ENCODE measurements at places on chromosomes 1 and 21.
A peak's percentile ranks its signal among the peaks of the same experiment; 100 is the strongest.

DNA sequence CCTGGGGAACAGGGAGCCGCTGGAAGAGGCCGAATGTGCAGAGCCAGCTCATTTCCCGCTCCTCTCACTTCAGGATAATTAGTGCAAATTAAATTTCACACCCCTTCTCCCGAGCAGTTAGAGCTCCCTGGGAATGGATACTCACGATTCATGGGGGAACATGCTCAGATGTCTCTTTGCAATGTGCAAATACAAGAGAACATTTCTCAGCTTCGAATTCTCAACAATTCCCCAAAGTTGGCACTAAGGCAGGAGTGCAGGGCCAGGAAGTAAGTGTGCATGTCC lies 54.9 kb downstream of the CAMK2N1 start:
- DNase-seq, result no peak

DNA sequence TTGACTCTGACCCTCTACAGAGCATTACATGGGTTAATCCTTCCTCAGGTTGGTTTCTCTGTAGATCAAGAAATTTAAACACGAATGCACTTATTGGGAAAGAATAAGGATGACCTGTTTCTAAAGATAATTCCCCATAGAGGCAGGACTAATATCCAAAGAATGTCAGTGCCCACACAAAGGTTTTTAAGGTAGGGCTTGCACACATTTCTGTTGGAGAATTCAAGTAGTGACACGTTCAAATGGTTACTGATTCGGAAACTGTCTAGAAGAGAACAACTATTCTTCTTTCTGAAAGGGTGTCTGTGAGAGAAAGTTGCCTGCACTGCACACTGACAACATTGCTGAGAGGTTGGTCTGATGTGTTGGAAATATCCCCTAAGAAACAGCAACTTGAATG lies 167.3 kb downstream of the ZNF326 start:
- DNase-seq, result no peak

GRCh38 chr1:81446000-81446669 lies 354.6 kb upstream of the ADGRL2 start:
- DNase-seq, result no peak

- no peak for DNase-seq
Observed at GRCh38 chr1:165854101-165854845, 26.9 kb downstream of the UCK2 start.

- no peak for DNase-seq
Observed at GRCh38 chr1:19391596-19391981, 79.5 kb downstream of the SLC66A1 start.

GRCh38 chr1:41919764-41920397 lies 1.2 kb upstream of the HIVEP3 start:
- peak; percentile 87 for DNase-seq

DNA sequence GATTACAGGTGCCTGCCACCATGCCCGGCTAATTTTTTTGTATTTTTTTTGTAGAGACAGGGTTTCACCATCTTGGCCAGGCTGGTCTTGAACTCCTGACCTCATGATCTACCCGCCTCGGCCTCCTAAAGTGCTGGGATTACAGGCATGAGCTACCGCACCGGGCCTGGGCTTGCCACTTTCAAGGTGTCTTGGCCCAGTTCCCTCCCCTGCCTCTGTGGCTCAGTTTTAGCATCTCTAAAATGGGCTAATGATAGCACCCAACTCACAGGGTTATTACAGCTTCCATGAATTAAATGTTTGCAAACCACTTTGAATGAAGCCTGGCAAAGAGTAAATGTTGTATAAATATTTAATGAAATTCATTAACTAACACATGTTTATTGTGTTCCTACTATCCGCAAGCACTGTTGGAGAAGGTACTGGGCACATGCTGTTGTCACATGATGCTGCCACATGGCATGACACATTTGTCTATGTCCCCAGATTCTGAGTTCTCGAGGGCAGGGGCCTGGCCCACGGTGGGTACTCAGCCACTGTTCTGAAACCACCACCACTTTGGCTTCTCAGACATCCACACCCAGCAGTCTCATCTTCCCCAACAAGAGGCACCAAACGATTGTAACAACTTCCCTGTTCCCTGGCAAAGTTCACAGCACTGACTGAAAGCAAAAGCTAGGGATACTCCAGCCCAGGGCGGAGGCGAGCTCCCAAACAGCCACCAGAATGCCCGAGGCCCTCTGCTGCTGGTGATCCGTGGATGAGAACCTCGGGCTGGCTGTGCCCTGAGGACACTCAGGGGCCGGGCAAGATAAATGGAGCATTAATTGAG lies 9.7 kb downstream of the IFFO2 start:
- DNase-seq, result no peak

DNA sequence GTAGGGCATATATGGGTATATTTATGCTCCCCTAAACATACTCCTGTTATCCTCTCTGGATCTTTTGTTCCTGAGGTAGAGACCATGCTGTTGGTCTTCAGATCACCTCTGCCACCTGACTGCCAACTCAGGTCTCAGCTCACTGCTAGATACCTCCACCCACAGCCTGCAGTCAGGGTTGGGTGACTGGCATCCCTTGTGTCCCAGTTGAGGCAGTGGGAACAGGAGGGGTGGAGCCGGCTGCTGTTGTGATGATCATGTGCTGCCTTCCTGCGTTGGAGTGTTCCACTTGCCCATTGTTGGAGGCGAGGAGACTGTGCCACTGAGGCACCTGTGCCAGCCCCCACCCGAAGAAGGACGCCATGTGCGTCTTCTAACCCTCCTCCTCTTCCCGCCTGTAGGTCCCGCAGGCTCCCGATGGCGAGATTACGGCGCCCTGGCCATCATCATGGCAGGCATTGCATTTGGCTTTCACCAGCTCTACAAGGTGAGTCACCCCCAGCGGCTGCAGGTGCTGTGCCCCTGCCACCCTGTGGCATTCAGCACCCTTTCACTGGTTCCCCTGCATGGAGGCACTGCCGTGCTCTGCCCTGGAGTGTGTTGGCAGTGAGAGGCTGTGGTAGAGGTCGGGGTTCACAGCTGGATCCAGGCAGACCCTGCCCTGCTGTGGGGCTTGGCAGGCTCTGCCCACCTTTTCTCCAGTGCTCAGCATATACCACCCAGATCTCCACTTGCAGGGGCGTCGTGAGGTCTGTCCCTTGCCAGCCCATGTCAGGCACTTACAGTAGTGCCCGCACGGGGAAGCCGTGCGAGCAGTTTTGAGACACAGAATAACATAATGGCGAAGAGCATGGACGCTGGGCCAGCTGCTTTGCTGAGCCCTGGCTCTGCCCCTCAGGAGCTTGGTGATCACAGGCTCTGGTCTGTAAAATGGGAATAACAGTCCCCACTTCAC lies 143.5 kb downstream of the PEX14 start:
- no peak for DNase-seq

DNA sequence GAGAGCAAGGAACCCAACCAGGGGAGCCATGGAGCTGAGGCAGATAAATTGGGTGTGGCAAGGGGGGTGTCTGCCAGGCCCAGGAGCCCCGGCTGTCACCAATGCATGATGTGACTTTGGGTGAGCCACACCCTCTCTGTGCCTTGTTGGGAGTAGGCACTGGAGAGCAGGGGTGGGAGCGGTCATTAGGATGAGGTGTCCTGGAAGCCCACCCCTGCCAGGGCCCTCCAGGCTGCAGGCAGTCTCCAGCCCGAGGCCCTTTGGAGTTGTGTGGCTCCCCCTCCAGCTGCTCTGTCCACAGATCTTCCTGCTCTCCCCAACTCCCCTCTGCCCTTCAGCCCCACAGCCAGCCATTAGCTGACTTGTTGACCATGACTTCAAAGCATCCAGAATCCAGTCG lies 11.4 kb downstream of the MX2 start:
- DNase-seq, result no peak

Measured in CD4-positive, alpha-beta T cell treated with Interleukin-6 at 100 ng/mL for 8 hours (primary cell).